ENCODE measurements at places on chromosomes 12 and 14. TPM values are rescaled to one million over a fixed set of nuclear protein-coding genes. Genes with fewer than 3 reads are reported as not detected.

Gene RAD51AP1
- 52.4 TPM for total RNA-seq

Gene NYNRIN
- 0.08 TPM for total RNA-seq

Gene ERO1A
- 121 TPM for total RNA-seq

Gene PDZRN4
- not detected for total RNA-seq

Gene TOMM20L
- total RNA-seq: not detected

Gene RTN1
- total RNA-seq: not detected
